Gastroesophageal sphincter (tissue), 4 donors: ENCODE measurements at places on chromosomes 4 and X.
A peak's percentile ranks its signal among the peaks of the same experiment; 100 is the strongest.

GRCh38 chr4:154560419-154560801 is 2.4 kb upstream of the FGB start:
- no peak overlapping the region for H3K4me3 ChIP-seq
- no peak overlapping the region for H3K27ac ChIP-seq
- no peaks in the 10 kb centered on the region for H3K4me1 ChIP-seq
- H3K27me3 ChIP-seq = no peaks in the 10 kb centered on the region
- H3K36me3 ChIP-seq = no peaks in the 10 kb centered on the region

- H3K36me3 ChIP-seq = no peaks in the 10 kb centered on the region
- no peaks in the 10 kb centered on the region for H3K4me1 ChIP-seq
These were observed 49.7 kb downstream of the RASL11B start for GRCh38 chr4:52911684-52912294.

DNA sequence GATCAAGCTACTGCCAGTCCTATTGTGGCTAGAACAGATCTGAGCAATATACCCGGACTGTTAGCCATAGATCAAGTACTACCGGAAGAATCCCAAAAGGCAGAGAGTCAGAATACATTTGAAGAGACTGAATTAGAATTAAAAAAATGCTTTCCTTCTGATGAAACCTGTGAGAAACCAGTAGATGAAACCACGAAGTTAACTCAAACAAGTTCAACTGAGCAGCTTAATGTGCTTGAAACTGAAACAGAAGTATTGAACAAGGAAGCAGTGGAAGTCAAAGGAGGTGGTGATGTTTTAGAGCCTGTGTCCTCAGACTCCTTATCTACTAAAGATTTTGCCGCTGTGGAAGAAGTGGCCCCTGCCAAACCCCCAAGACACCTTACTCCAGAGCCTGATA is 46.8 kb downstream of the WDR44 start:
- no peak overlapping the region for H3K27ac ChIP-seq
- ATAC-seq = no peak
- no peaks in the 10 kb centered on the region for H3K27me3 ChIP-seq
- H3K36me3 ChIP-seq = peaks cover 33% of the 10 kb centered on the region
- no peak overlapping the region for H3K4me3 ChIP-seq
- no peaks in the 10 kb centered on the region for H3K4me1 ChIP-seq

DNA sequence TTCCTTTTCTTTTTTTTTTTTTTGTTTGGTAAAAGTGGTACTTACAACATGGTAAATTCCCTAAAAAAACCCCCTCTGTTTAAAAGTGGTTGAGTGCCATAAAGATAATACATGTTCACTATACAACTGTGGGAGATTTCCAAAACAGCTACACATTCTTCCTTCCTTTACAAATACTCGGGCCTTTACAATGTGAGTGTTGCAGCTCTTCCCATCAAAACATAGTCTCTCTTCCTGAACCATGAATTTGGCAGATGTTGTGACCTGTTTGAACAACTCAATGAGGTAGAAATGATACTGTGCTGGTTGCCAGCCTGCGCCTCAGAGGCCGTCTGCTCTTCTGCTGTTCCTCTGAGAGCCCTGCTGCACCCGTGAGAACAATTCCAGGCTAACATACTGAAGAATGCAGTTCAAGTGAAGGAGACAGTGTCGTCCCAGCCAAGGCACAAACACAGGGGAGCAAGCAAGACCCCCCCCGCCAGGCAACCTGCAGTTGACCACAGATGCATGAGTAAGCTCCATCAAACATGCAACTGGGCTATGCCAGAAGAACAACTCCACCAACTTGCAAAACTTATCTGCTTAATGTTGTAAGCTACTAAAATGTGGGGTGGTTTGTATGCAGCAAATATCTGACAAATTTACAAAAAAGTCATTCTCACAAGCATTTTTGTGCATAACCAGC is 645.0 kb downstream of the PCDH7 start:
- no peak overlapping the region for H3K4me3 ChIP-seq
- no peak for ATAC-seq
- no peak overlapping the region for H3K27ac ChIP-seq
- H3K4me1 ChIP-seq = no peaks in the 10 kb centered on the region

DNA sequence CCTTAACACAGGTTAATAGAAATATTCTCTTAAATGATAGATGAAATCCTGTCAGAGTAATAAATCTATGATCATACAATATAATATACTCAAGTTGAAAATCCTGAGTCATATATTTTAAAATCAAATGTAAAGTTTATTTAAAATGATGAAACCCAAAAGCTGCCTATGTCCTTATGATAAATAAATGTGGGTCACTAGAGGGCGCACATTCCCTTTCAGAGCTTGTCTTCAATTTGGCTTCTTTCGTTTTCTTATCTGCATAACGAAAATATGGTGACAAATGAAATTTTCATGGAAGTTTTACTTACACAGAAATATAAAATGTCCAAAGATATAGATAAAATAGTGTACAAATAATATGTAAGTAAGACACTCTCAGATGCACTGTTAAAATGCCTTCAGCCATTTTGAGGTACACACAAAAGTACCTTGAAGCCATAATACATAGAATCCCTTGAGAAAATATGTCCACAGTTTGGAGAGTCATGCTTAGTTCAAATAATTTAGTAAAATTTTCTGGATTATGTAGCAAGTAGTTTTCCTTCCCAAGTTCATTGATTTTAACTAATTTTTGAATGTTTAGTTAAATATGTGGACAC is 680.4 kb downstream of the DMD start:
- H3K4me3 ChIP-seq = no peak overlapping the region
- no peak for ATAC-seq
- H3K27me3 ChIP-seq = no peaks in the 10 kb centered on the region

- H3K4me1 ChIP-seq = no peaks in the 10 kb centered on the region
- H3K27me3 ChIP-seq = no peaks in the 10 kb centered on the region
- H3K27ac ChIP-seq = no peak overlapping the region
- no peaks in the 10 kb centered on the region for H3K36me3 ChIP-seq
These were observed 1424.9 kb upstream of the PCDH7 start for GRCh38 chr4:29295280-29295679.

GRCh38 chrX:44012484-44013096 is 39.4 kb upstream of the NDP start:
- H3K4me1 ChIP-seq = no peaks in the 10 kb centered on the region
- no peak overlapping the region for H3K4me3 ChIP-seq
- ATAC-seq = peak; percentile 31

- H3K36me3 ChIP-seq = no peaks in the 10 kb centered on the region
- ATAC-seq = no peak
- no peak overlapping the region for H3K4me3 ChIP-seq
- H3K27ac ChIP-seq = no peak overlapping the region
- H3K27me3 ChIP-seq = no peaks in the 10 kb centered on the region
These were observed 102.7 kb downstream of the SH3BGRL start for GRCh38 chrX:81304563-81304962.

GRCh38 chrX:114962209-114962608 is 55.2 kb downstream of the IL13RA2 start:
- no peaks in the 10 kb centered on the region for H3K36me3 ChIP-seq
- no peak overlapping the region for H3K4me3 ChIP-seq
- no peaks in the 10 kb centered on the region for H3K27me3 ChIP-seq
- no peak for ATAC-seq
- no peak overlapping the region for H3K27ac ChIP-seq
- H3K4me1 ChIP-seq = no peaks in the 10 kb centered on the region

GRCh38 chrX:16603822-16604221 is 46.1 kb upstream of the S100G start:
- ATAC-seq = no peak
- H3K27me3 ChIP-seq = no peaks in the 10 kb centered on the region
- H3K4me1 ChIP-seq = no peaks in the 10 kb centered on the region
- H3K36me3 ChIP-seq = peaks cover 7% of the 10 kb centered on the region

GRCh38 chrX:136711147-136711546 is 63.2 kb downstream of the CD40LG start:
- H3K4me1 ChIP-seq = peaks cover 11% of the 10 kb centered on the region
- H3K4me3 ChIP-seq = no peak overlapping the region
- H3K36me3 ChIP-seq = no peaks in the 10 kb centered on the region

- H3K4me1 ChIP-seq = peaks cover 42% of the 10 kb centered on the region
- no peak for ATAC-seq
- H3K36me3 ChIP-seq = no peaks in the 10 kb centered on the region
These were observed 71.8 kb downstream of the FAM193A start for GRCh38 chr4:2608291-2608690.
